ENCODE measurements at places on chromosomes 7 and 10.

DNA sequence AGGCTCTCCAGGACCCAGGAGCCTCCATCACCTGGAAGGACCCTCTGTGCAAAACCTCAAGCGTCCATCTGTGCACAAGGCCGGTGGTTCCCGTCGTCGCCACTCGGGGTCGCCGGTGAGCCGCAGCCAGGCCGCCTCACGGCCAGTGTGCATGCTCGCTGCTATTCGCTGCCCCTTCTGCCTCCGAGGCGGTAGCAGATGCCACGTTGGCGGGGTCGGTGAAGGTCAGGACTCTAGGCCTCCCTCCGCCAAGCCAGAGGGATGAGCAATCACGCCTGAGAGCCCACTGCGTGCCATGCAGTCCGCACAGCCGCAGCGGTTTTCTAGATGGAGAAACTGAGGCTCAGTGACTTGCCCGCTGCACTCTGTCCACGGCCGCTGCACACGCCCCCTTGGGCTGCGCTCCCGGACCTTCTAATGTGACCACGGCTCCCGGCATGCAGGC, 5.7 kb downstream of the UPK3B start:
- peak; percentile 49 for DNase-seq

GRCh38 chr10:70774810-70775678, 10.1 kb downstream of the TBATA start:
- DNase-seq: no peak

DNA sequence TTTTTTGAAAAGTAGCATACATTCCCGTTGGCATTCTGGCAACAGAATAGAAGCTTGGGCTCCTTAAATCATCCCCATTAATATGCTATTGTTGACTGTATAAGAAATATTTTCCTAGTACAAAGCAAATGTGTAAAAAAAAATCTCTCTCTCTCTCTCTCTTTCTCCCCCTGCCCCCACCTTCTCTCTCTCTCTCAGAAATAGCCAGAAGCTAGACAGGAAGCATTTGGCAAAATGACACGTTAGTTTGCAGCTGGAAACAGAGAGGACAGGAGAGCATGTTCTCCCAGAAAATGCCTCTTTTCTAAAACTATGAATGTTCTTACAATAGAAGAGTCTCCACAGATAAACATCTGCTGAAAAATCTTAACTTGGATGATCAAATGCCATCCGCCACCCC, 59.6 kb upstream of the AKR1E2 start:
- peak; percentile 38 for DNase-seq

GRCh38 chr7:44472843-44473242, 17.6 kb downstream of the NUDCD3 start:
- DNase-seq: no peak

- no peak for DNase-seq
Measured at GRCh38 chr10:107653832-107654287, 489.4 kb upstream of the SORCS1 start.

GRCh38 chr10:103717341-103718246, 137.8 kb downstream of the SH3PXD2A start:
- no peak for DNase-seq

DNA sequence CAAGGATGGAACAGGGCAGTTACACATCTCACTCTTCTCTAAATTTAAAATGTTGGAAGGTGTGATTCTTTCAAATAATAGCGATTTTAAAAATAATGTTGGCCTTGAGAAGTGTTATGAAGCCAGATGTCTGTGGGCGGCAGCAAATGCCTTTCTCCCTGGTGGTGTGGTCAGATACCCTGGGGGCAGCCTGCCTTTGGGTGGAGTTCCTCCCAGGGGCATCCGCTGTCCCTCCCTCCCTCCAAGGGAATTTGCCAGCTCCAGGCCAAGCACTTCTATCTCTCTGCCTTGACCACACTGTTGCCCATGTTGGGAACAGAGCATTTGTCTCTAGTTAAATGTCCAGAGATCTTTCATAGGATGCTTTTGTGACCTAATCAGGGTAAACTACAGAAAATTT, 121.4 kb downstream of the POU6F2 start:
- no peak for DNase-seq
